SJCRH30 (cell line): ENCODE measurements at places on chromosomes 11 and 22. TPM values are rescaled to one million over a fixed set of nuclear protein-coding genes. Genes with fewer than 3 reads are reported as not detected.

GRCh38 chr11:3970108-3970507 is 114.6 kb downstream of the STIM1 start:
- DNase-seq, result no peak

PGM2L1 gene
- total RNA-seq, result 7.5 and 9.0 TPM in 2 replicates

KRTAP5-7 gene
- not detected in 2 replicates for total RNA-seq

DNA sequence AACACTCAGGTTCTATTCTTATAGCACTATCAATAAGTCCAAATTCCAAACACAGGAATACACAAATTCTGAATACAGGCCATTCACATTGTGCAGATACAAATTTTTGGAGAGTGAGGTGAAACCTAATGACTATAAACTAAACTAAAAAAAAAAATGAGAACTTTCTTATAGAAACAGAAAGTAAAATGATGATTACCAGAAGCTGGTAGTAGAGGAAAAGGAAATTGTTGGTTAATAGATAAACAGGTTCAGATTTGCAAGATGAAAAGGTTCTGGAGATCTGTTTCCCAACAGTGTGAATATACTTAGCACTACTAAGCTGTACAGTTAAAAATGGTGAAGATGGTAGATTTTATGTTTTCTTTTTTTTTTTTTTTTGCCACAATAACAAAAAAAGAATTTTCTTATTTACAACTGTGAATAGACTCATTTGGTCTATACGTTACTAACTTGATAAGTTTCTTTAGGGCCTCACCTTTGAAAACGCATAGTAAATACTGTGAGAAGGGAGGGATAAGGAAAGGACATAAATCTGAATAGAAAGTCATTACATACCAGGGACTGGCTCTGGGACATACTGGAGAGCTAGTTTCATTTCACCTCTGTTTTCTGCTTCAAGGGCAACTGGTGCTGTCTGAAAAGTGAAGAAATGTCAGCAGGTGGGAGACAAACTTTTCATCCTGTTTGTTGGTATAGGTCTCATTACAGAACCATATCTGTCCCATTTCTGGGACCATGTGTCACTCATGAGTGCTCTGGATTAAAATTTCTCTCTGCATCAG is 14.2 kb upstream of the CCDC89 start:
- no peak for DNase-seq

GRCh38 chr11:103735497-103736032 is 300.9 kb upstream of the DDI1 start:
- DNase-seq, result no peak

DNA sequence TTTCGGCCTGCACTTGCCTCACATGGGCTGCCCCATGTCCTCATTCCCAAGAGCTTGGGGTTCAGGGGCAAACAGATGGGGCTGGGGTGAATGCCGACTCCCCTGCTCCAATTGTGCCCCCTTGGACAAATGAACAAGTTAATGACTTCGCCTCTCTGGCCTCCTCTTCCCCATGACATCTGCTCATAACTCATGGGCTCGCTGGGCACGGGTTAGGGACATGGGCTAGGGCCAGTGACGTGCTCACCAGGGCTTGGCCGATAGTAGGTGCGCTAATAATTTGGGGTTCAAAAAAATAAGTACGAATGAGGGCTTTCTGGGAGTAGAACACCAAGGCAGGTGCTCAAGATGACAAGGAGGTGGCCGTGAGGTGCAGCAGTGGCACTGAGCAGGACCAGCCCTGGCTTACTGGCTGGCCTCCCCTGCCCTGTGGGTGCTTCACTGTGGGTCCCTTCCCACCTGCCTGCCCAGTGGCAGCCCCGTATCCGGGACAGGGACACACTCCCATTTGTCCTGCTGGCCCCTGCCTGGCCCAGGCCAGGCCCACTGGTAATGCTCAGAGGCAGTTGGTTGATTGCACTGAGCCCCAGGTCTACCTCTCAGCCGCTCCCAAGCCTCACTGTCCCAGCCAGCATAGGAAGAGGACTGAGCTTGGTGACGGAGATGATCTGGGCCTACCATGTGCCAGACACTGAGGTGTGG is 12.3 kb downstream of the CBX6 start:
- no peak for DNase-seq

PATE4 gene
- not detected in 2 replicates for total RNA-seq

GRCh38 chr22:50022171-50022819 is 9.7 kb upstream of the IL17REL start:
- DNase-seq, result no peak

GRCh38 chr11:128525411-128526243 is 61.7 kb downstream of the ETS1 start:
- no peak for DNase-seq
